ENCODE measurements at places on chromosomes 7 and 10.

DNA sequence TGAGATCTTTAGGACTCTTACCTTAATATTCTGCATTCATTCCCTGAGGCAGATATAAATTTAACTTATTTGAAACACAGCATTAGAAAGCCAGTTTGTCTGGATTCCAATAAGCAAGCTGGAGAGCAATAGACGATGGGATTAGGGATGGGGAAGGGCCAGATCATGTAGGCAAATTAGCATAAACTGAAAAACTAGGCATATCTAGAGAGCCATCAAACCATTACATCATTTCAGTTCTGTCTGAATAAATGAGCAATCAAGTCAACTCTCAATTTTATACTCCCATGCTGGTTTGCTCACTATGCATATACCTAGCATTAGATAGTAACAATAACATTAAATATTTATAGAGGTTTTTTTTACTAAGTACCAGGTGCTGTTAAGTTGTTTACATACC, 583.6 kb upstream of the LRRN3 start:
- DNase-seq, result no peak

DNA sequence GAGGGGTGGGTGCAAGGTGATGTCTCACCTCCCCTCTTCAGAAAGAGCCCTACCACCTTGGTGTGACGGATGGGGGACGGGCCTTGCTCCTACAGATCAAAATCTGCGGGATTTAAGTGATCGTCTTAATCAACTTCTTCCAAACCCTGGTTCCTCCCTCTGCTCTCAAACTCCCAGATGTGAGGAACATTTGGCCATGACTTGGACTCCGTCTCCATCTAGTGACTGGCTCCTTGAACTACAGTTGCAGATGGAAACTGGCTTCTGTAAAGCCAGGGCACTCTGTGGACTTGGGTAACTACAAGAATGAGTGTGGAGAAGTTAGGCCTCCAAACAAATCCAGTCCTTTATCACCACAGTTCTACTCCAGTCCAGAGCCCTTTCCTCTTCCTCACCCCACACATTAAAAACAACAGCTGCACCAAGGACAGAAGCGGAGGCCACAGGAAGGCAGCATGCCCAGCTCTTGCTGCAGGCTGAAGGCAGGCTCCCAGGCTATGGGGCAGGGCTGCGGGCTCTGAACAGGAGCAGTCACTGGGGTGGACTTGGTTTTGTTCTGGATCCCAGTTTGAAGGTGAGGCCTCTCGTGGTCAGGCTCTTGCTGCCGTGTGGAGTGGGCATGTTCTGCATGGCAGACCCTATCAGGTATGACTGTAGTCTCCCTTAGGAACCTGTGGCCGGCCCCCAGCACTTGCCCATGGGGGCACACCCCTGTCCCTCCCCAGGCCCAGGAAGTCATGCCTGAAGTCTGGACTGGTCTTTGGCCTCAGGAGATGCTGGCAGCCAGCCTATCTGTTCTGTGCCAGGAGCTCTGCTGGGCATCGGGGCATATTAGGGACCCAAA, 79.4 kb downstream of the VWC2 start:
- peak; percentile 59 for DNase-seq

- DNase-seq, result no peak
Observed at GRCh38 chr7:90401989-90402388, 1.3 kb upstream of the CLDN12 start.

- DNase-seq, result peak; percentile 56
Observed at GRCh38 chr10:30671026-30671616, 41.6 kb upstream of the LYZL2 start.

- no peak for DNase-seq
Observed at GRCh38 chr7:101114492-101114891, 12.4 kb upstream of the SERPINE1 start.

DNA sequence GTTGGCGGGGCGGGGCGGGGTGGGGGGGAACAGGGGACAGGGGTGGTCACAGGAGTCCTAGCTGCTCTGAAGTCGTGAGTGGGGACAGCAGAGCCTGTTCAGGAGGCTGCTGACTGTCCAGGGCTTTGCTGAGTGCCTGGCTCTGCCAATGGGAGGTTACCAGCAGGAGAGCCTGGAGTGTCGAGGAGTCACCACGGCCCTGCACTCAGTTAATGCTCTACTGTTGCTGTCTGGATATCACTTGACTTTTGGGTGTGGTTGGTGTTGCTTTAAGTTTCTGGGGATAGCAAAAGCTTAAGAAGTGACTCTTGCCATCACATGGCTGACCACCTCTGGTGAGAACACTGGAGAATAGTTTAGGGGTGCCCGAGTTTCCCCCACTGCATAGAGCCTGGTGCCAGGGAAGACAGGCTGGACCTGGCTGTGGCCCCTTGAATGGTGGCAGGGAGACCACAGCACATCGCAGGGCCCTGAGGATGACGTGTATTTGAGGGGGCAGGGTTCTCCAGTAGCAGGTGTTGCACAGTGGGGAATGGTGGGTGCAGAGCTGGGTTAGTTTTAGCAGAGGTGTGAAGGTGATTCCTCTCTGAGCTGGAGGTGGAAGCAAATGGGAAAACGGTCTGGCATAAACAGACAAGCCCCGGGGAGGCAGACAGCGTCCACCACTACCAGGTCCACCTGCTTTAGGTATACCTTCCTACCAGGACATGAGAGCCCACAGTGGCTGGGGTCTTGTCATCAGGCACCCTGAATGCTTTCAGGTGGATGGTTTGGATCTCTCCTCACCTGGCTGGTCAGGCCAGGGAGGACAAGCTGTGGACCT, 54.2 kb upstream of the CAMK2B start:
- no peak for DNase-seq

- peak; percentile 38 for DNase-seq
Observed at GRCh38 chr10:48976196-48976595, 36.6 kb upstream of the LRRC18 start.

DNA sequence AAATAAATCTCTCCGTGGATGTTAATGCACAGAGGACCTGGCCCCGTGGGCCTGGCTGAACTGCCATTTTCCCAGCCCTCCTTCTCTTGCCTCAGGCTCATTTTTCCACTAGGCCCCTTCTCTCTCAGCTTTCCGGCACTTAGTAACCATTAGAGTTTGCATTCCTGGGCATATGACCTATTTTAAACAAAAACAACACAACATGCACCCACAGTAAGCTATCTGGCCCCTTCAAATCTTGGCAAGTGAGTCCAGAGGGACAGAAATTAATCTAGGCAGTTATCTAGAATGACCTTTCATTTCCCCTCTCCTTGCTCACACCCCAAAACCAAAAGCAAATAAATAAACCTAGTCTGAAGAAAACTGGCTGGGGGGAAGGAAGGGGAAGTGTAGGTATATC, 11.7 kb downstream of the FBXW4 start:
- no peak for DNase-seq

GRCh38 chr7:54812756-54813322, 53.8 kb upstream of the SEC61G start:
- no peak for DNase-seq

DNA sequence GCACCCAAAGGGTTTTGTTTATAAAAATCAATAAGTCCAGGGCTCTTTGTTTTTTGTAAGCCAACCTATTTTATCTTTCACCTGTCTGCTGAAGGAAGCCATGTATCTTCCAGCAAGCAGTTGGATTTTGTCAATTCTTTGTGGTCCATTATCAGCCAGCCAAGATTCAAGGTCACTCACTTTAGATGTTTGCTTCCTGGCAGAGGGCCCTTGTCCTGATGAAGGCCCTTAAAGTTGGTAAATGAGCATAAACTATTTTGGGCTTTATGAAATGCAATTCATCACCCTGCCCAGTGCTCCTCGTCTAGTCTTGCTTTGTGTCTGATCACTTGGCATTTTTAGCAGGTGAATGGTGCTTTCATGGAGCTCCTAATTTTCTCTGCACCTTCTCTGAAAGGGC, 1004.2 kb downstream of the GRID1 start:
- DNase-seq, result no peak

DNA sequence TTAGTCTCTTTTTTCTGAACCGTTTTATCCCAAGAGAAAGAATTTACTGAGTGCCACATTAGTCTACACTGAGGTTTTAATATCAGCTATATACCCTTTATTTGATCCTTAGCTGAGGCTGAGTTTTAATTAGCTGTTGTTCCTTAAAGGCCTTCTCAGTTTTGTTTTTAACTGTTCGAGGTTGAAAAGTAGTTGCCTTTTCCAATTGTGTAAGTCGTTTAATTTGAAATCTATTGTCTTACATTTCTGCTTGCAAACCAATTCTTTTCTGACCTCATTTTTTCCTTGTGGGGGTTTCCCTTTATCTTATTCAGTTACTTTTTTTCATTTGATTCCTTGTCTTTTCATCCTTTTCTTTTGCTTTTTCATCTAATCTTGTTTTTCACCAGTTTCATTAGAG, 30.8 kb downstream of the UMAD1 start:
- no peak for DNase-seq

DNA sequence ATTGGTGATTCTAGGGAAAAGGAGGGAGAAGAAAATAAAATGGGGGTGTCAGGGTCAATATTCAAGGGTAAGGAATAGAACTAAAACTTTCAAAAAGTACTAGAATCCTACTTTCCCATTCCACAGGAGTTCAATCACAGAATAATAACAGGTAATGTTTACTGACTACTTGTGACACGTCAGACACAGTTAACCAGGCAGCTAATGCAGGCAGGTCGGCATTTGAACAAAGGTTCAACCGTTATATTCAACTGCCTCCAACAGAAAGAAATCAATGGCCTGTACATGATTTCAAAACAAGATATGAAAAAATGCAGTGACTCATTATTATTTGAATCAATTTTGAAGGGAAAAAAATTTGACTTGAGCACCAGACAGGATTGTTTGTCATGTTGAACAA, 3.1 kb downstream of the ASB15 start:
- DNase-seq, result no peak

DNA sequence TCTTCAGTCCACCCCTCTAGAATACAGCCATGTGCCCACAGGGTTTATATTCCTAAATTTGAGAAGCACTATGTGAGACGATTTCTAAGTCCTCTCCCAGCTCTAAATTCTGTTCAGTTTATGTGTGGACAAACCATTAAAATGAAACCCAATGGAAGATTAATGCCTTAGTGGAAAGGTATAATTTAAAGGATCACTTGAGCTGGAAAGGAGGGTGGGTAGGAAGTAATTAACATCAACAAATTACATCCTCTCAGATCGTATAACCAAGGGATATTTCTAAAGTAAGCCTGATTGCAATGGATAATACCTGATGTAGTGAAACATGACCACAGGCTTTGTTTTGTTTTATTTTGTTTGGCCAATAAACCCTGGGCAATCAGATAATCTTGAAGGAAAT, 511.0 kb upstream of the COBL start:
- no peak for DNase-seq

- no peak for DNase-seq
Observed at GRCh38 chr7:124497176-124497575, 268.4 kb downstream of the GPR37 start.

DNA sequence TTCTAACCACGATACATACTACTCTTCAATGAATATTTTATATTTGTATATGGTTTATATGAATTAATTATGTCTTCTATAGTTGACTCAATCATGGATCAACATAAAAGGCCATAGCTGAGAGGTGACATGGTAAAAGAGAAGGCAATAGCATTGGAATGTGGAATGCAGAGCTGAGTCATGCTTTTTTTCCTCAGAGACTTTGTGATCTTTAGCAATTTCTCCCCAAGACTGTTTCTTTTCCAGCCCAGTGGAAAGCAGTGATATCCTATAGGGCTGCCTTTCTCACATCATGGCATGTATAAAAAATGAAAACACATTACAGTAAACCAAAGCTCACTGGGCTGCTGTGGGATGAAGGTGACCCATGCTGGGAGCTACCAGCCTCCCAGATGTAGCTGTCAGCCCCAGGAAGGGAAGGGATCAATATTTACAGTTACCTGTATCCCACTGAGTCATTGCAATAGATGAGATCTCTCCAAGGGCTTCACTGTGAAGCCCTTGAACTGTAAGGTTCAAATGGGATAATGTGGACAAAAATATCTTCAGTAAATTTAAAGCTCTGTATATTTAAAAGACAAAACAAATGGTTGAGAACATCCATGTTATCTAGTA, 30.2 kb downstream of the SLC39A12 start:
- DNase-seq, result no peak

- DNase-seq, result no peak
Observed at GRCh38 chr7:28654110-28654509, 241.8 kb downstream of the CREB5 start.

DNA sequence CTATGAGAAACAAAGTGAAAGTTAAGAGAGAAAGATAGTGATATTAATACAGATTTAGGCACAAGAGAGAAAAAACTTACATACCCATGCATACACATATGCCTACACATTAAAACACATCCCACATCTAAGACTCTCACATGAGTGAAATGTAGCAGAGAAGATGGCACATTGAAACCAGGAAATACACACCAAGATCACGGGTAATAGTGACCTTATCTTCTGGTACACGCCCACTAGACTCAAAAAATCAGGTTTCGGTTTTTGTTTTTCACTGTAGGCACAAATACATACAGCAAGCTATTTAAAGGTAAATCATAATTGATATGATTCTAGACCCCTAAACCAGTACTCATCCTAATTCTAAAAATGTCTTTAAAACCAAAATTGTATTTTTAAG, 225.2 kb upstream of the TAC1 start:
- DNase-seq, result no peak

DNA sequence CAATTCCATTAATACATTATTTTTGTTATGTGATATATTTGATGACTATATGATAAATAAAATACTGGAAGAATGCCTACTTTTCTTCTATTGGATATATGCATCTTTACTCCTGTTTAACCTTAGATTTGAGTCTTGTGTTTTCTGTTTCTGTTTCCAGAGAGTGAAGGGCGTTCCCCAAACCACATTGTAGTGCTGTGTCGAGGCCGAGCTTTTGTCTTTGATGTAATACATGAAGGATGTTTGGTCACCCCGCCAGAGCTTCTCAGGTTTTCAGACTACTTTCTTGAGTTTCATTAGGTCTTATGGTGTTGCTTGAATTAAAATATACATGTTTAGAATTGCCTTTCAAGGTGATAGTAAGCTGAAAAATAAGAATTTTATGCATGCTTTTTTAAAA, 23.8 kb downstream of the CROT start:
- no peak for DNase-seq

- no peak for DNase-seq
Observed at GRCh38 chr10:88792661-88793060, 9.9 kb upstream of the LIPM start.

- DNase-seq, result no peak
Observed at GRCh38 chr10:127920306-127921074, 13.6 kb downstream of the PTPRE start.

DNA sequence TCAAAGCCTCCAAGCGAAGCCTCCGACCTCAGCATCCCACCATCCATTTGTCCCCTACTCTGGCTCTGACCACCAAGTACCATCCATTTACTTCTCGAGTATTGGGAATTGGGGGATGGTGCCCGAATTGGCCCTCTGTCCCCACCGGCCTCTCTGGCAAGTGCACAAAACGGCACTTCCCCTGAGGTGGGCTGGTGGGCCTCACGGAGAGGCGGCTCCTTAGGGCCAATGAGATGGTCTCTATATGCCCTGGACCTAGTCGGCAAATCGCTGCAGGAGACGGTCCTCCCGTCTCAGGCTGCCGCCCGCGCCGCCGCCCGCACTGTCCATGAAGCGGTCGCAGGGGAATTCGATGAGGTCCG, 2.8 kb downstream of the TRIL start:
- DNase-seq, result peak; percentile 8

Data from iPS-NIHi11 (cell line).